Kidney epithelial cell (primary cell): ENCODE measurements at places on chromosomes 16 and 17. TPM values are rescaled to one million over a fixed set of nuclear protein-coding genes. Genes with fewer than 3 reads are reported as not detected.
A peak's percentile ranks its signal among the peaks of the same experiment; 100 is the strongest.

- no peak for DNase-seq
Observed at GRCh38 chr16:22710326-22710725, 103.6 kb upstream of the HS3ST2 start.

DNA sequence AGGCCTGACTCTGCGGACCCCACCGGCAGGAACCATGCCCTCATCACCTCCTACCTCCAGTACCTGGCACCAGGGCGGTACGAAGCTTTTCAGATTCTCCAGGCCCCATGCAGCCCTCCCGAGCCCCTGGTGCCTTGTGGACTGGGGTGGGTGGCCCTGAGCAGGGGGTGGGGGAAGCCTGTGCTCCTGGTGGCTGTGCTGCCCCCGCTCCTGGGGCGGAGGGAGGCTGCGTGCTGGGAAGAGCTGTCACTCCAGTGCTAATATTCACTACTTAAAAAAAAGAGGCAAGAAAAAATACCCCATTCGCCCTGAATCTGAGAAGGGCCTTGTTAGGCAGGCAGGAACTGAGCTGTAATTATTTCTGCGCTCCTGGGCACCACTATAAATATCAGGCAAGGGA is 111.8 kb downstream of the ENGASE start:
- DNase-seq = no peak

DNA sequence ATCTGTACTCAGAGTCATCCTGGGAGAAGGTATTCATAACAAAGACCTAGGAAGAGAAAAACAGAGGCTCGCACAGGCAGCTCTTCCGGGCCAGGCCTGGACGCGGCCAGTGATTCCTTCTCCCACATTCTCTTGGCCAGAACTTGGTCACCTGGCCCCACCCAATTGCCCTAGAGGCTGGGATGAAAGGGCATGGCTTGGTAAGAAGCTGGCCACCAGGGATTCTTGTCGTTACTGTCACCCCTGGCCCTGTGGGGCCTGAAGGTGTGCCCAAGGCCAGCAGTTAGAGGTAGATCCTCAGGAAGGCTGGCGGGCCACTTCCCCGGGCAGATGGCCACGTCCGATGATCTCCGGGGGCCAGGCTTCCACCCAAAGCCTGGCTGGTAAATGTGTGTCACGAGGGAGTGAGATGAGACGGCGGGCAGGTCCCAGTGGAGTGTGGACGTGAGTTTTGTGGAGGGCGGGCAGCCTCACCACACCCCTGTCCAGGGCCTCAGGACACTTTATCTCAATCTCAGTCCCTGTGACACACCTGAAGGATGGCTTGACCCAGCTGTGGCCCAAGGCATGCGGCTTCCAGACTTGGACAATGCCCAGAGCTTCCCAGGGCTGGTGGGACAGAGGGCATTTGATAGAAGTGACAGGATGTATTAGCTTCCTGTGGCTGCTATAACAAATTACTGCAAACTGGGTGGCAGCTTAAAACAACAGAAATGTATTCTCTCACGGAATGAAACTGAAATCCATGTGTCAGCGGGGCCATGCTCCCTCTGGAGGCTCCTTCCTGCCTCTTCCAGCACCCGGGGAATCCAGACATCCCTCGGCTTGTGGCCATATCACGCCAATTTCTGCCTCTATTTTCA is 66.3 kb upstream of the GSE1 start:
- no peak for DNase-seq

DNA sequence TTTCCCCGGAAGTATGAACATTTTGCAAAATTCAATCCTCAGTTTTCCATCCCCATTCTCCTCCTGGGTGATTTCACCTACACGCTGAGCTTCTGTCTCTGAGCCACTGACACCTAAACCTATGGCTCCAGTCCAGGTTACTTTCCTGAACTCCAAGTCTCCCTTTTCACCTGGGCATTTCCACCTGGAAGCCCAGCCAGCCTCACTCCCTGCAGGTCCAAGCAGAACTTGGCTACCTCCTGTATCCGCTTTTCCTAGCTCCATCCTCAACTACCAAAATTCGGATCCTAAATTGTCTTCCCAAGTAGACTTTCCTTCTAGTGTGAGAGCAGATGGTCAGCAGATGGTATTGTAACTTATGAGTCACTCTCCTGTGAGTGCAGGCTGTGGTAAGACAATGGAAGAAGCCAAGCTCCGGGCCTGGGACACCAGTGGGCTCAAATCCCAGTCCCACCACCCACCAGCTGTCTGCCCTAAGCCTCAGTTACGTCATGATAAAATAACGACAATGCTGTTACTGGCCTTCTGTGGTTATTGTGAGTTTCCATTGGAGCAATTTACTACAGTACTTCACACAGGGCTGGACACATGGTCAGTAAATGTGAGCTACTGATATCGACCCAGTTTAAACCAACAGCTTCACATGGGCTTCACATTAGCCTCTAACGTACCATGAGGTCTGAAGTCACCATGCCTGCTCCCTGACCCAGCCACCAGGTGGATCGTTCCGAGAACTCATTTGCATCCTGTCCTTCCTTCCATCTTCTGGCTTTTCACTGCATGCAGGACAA is 33.3 kb downstream of the PECAM1 start:
- peak; percentile 49 for DNase-seq

GRCh38 chr17:32772453-32773025 is 104.4 kb downstream of the MYO1D start:
- peak; percentile 59 for DNase-seq

DNA sequence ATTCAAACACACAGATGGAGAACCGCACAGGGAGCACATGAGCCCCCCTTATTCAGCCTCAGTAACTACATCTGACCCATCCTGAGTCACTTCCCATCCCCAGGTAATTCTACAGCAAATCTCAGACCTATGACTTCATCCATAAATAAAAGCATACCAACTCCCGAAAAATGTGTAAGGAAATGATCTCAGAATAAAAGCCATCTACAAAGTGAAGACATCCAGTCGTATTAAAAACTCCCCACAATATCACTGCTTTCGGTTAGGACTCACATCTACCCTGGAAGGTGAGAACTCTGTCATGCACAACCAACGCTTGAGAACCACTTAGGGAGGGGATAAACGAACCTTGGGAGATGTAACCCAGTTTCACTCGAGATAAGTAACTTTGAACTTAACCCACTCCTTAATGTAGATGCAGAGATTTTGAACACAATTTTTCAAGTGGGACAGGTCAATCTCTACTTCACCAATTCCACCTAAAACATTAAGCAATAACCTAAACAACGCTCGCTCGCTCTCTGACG is 1.3 kb downstream of the USP36 start:
- no peak for DNase-seq

DNA sequence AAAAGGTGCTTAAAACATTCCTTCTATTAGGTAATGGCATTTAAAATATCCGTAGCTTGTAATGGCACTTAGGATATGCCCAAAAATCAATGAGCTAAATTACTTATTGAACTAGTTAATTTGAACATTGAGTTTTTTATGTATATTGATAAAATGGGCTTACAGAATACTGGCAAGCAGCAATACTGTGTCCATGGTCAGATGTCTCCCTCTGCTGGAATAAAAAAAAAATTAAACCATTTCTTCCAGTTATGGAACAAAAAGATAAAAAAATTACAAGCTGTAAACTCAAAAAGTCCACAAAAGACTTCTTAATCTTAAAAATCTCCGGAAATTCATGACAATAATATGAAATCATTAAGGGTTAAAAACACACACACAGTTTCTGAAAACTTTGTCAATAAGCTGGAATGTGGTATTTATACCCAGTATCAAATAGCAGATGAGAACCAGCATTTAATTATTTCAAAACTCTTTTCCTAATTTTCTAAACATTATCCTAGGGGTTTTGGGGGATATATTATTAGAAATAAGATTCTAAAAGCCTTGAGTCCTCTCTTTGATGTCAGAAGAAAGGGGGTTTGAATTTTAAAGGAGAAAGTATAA is 21.5 kb upstream of the PSMD7 start:
- DNase-seq = no peak

GRCh38 chr17:33519692-33520091 is 226.6 kb upstream of the ASIC2 start:
- no peak for DNase-seq

- DNase-seq = no peak
Observed at GRCh38 chr16:73023752-73024570, 24.0 kb downstream of the ZFHX3 start.

- DNase-seq = no peak
Observed at GRCh38 chr16:65545413-65545956, 423.6 kb upstream of the CDH11 start.

DNA sequence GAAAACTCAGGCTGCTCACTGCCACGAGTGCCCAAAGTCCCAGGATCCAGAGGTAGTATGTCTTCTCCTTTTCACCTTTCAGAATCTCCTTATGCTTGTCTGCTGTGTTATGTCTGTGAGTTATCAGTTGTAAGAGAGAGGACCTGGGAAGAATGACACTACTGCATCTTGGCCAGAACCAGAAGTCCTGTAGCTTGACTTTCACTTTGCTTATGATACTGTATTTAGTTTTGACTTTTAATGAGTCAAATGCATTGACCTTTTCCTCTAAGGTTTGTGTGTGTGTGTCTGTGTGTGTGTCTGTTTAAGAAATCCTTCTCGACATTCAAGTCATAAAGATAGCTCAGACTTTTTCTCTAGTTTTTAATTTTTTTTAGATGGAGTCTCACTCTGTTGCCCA is 43.4 kb downstream of the BMERB1 start:
- no peak for DNase-seq

Gene PIPOX
- 0.29 and 0.34 TPM in 2 replicates for total RNA-seq

Gene FBXW10B
- 0.41 and 0.84 TPM in 2 replicates for total RNA-seq

Gene CD300LB
- 0.07 TPM in 1 of 2 replicates, not detected in the other for total RNA-seq

Gene HBZ
- not detected in 2 replicates for total RNA-seq

Gene HAP1
- 0.96 and 1.6 TPM in 2 replicates for total RNA-seq
